Activated CD4-positive, CD25-positive, alpha-beta regulatory T cell treated with anti-CD3 and anti-CD28 coated beads, Interleukin-2, amount 50 U/mL, for 24 hours (primary cell): ENCODE measurements at places on chromosomes 7 and 10.

- ATAC-seq: no peak
Measured at GRCh38 chr7:150994838-150995510, 4.2 kb downstream of the NOS3 start.

GRCh38 chr10:43219848-43220247 is 47.0 kb downstream of the RASGEF1A start:
- no peak for ATAC-seq

- no peak for ATAC-seq
Measured at GRCh38 chr10:116159197-116159596, 113.8 kb downstream of the GFRA1 start.

- ATAC-seq: no peak
Measured at GRCh38 chr10:4333459-4333894, 492.5 kb upstream of the AKR1E2 start.

DNA sequence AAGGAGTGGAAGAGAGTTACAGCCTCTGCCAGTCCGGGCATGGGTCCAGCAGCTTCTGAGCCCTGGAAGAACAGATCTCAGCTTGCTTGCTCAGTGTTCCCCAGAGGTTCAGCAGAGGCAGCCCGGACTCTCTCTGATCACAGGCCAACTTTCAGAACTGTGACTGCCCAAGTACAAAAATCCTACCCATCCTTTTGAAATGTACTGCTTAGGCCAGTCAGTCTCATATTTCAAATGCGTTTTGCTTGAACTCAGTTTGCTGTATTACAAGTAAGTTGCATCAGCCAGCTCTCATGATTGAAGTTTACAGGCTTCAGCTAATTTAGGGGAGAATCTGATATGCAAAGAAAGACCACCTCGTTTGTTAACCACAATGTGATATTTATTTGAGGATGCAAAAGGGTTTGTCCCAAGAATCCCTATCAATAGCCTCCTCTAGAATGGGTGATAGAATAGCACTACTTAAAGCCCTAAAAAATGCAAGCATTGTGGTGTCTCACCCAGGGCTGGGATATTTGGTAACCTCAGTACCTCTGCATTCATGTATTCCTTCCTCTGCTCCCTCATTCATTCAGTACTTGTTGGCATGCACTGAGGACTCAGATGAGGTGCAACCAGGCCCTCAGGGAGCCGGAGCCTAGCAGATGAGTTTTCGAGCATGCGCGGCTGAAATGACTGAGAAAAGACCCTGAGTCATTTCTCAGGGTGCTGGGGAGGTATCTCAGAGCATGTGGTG is 7.0 kb downstream of the AIMP2 start:
- no peak for ATAC-seq

DNA sequence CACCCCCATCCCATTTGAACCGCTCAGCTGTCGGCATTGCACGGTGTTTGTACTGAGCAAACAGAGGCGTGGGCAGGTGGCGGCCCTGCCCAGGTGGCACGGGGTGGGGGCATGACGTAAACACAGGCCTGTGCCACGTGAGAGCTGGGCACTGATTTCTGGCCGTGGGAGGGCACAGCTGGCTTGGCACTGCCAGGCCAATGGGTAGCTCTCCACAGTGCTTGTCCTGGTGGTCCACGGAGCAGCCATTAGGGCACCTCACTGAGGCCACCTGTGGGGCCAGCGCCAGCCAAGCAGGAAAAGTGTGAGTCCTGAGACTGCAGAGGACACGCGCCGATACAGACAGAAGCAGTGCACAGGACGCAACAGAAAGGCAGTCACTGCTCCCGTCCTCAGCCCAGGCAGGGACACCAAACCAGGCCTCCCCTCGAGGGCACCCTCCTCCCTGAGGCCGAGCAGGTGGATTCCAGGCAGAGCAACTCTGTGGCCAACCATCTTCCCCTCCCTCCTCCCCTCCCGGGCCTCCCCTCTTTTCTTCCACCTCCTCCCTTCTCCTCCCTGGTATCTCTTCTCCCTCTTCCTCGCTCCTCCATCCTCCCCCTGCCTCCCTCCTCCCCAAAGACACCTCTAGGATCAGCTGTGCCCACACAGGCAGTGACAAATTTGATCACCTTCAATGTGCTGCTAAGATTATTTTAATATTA is 258.7 kb downstream of the ELFN1 start:
- no peak for ATAC-seq

DNA sequence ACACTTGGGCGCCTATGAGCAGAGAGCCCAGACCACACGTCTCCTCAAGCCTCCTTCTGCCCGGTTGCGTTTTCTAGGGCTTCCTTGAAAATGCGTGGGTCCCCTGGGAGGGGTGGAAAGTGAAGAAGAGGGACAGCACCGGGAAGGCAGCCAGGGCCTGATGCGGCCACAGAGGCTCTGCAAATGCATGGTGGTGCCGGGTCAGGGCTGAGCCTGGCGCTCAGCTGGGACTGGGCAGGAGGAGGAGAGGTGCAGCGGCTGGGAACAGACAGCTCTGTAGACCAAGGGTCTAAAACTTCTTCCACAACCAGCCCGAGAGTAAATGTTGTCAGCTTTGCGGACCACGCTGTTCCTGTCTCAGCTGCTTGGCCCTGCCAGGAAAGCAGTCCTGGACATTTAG is 1.6 kb downstream of the DPYSL4 start:
- no peak for ATAC-seq

- no peak for ATAC-seq
Measured at GRCh38 chr7:35437619-35438275, 183.8 kb upstream of the TBX20 start.

- ATAC-seq: no peak
Measured at GRCh38 chr7:135811506-135811905, 62.9 kb upstream of the FAM180A start.

GRCh38 chr7:135160098-135160857 is 10.2 kb downstream of the CYREN start:
- ATAC-seq: peak; percentile 57

GRCh38 chr7:44266526-44266925 is 58.9 kb downstream of the CAMK2B start:
- no peak for ATAC-seq

GRCh38 chr7:4144811-4145510 is 537.1 kb upstream of the FOXK1 start:
- no peak for ATAC-seq

- ATAC-seq: peak; percentile 27
Measured at GRCh38 chr7:27697861-27698430, 35.3 kb upstream of the HIBADH start.
